ENCODE measurements at places on chromosomes 2 and 18.

GRCh38 chr2:66185497-66186054 lies 249.3 kb upstream of the MEIS1 start:
- DNase-seq, result no peak

DNA sequence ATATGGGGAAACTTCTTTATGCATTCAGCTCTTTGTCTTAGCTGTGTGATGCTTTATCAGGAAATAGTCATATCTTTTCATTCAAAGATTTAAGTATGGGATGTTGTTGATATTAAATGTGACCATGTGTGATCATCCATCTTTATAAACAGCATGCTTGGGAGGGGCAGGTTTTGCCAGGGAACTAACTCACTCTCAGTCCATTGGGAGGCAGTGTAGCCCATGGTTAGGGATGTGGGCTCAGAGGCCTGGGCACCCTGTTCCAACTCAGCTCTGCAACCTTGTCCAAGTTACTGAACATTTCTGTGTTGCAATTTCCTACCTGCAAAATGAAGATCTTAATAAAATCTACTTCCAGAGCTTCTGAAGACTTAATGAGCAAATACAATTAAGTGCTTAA lies 92.0 kb upstream of the BCL2L11 start:
- DNase-seq, result no peak

- no peak for DNase-seq
Observed at GRCh38 chr2:38722271-38723061, 28.7 kb downstream of the SRSF7 start.

DNA sequence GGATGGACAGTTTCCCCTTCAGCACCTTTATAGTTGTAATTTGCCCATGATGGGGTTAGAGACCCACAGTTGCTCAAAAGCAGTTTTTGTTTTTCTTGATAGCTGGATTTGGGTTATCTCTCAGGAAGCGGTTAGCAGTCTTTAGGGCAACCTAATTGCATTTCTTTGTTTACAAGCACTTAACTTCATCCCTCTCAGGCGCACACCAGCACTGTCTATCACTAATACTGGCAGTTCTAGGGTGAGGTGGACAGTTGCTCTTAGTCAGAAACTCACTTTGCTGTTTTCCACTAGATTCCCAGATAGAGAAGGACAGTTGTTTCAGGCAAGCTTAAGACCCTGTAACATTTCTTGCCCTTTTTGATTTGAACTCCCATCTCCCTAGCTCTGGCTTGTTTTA lies 146.0 kb downstream of the AGAP1 start:
- no peak for DNase-seq

DNA sequence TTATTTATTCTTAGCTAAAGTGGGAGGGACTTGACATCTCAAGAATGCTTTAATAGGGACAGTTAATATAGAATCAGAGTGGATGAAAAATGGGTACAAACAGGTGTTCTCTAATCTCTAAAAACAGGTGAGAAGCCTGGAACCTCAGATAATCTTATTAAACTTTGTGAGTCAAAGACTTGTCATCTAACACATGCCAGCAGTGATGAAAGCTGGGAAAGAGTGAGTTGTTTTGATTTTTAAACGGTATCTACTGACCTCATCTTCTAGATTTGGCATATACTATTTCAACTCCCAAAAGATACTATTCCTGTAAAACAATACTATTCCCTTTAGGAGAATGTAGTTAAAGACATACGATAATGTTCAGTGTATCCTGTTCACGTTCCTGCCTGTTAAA lies 103.4 kb downstream of the CCDC141 start:
- DNase-seq, result no peak

All from HEK293T (cell line).